Fibroblast of the aortic adventitia (primary cell): ENCODE measurements at places on chromosomes 1 and 21. TPM values are rescaled to one million over a fixed set of nuclear protein-coding genes. Genes with fewer than 3 reads are reported as not detected.
A peak's percentile ranks its signal among the peaks of the same experiment; 100 is the strongest.

CLEC20A gene
- not detected in 2 replicates for total RNA-seq

GRCh38 chr1:173555651-173556305 is 47.1 kb downstream of the SLC9C2 start:
- no peak for DNase-seq

- DNase-seq = no peak
Measured at GRCh38 chr21:17514124-17514845, 1.4 kb downstream of the CXADR start.

GRCh38 chr1:88900883-88901282 is 9.5 kb upstream of the GTF2B start:
- no peak for DNase-seq

DNA sequence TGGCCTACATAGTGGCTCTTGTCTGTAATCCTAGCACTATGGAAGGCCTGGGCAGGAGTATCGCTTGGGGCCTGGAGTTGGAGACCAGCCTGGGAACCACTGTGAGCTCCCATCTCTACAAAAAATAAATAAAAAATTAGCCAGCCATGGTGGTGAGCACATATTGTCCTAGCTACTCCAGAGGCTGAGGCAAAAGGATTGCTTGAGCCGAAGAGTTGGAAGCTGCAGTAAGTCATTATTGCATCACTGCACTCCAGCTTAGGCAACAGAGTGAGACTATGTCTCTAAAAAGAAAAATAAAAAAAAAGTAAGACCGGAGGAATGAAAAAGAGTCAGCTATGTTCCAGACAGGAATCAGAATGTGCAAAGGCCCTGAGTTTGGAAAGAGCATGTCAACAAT is 115.3 kb downstream of the CYYR1 start:
- peak; percentile 29 for DNase-seq

GRCh38 chr1:232172563-232172962 is 457.4 kb downstream of the SIPA1L2 start:
- DNase-seq = no peak

DNA sequence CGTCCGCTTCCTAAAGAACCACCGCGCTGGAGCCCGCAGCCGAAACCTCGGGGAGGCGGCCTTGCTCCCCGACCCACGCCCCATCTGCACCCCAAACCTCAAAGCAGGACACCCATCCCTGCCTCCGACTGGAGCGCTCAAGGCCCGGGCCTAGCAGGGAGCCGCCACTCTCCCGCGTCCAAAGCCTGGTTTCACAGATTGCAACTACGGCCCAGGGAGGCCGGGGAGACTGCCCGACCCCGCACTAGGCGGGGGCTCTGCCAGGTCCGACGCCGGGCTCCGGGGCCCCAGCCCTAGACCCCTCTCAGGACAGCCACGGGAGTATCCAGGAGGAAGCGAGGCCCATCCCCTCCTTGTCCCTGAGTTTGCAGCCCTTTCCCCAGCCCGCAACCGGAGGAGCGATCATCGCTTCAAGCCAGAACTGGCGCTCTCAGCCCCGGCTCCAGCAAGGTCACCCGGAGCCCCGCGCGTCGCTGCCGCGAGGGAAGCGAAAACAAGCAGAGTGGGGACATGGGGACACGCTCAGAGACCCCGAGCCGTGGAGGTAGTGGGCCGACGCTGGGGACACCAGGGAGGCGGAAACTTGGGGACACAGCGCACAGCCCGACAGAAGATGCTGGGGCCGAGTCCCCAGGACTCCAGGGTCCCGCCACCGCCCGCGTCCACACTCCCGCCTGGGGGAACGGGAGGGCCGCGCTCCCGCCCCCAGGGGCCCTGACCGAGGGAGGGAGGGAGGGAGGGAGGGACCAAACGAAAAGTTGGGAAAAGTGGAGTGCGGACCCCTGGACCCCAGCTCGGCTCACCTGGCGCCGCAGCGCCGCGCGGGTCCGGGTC is 433 bp downstream of the TMEM200B start:
- peak; percentile 36 for DNase-seq

DNA sequence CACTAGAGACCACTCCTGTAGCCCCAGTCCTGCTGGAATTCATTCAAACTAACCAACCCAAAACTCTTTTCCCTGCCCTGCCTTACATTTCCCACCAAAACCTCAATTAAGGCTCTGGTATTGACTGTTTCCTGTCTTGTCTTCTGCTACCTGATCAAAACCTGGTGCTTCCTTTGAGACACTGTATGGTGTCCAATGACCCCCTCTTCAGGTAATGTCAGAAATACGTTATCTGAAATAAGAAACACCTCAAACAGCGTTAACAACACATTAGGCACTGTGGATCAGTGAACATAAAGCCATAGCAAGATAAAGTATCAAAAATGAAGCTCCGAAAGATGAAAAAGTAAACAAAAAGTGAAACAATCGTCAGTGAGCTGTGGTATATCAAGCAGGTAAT is 343.2 kb upstream of the ZP4 start:
- DNase-seq = no peak

DNA sequence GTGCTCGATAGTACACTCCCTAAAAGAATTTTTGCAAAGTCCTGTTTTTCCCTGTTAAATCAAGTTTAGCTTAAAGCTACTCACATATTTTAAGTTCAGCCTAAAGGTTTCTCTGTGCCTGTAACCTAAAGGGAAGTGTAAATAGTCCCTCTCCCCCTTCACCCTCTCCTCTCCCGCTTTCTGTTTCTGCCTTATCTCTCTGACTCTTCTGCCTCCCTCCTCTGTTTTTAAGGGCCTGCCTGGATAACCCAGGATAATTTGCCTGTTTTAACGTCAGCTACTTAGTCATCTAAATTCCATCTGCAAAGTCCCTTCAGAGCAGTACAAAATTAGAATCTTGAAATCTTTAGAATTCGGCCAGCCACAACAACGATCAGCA is 92.6 kb downstream of the NID1 start:
- peak; percentile 94 for DNase-seq
